ENCODE measurements at places on chromosomes 11 and 22.

- peak; percentile 46 for DNase-seq
Measured at GRCh38 chr11:75430714-75431532, 2.1 kb downstream of the KLHL35 start.

DNA sequence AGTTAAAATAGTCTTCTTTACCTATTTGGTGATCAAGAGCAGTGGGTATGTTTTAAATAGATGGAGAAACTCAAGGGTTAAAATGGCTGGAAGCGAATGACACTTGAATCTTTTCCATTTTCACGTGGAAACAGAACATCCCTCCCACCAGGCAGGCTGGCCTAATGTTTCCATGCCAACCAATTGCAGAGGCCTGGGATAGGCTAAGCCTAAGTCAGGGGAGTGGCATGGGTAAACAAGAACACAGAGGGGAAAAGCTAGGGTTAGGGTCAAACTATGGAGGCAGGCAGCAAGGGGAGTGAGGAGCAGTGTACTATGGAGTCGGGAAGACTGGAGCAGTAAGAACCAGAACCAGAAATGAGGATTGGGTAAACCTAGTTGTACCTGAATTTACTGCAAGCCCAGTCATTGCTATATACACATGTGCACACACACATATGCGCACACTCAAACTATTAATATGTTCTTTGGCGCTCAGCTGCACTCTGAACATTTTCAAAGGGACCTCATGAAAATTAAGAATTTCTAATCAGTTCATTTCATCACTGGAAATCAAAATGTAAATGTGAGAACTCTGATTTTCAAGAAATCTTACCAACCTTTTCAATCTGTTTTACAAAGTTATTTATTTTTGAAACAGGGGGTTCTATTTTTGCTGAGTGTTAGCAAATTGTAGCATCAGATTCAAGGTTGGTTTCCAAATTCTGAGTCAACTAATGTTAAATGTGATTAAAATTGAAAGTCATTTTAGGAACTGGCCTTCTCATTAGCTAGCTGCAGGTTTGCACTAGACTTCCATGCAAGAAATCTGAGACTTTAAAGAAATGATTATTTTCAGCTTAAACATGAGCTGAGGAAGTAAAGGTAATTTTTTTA is 327.0 kb upstream of the CCDC90B start:
- no peak for DNase-seq

GRCh38 chr11:114263513-114264170 is 32.6 kb upstream of the NNMT start:
- DNase-seq = no peak

DNA sequence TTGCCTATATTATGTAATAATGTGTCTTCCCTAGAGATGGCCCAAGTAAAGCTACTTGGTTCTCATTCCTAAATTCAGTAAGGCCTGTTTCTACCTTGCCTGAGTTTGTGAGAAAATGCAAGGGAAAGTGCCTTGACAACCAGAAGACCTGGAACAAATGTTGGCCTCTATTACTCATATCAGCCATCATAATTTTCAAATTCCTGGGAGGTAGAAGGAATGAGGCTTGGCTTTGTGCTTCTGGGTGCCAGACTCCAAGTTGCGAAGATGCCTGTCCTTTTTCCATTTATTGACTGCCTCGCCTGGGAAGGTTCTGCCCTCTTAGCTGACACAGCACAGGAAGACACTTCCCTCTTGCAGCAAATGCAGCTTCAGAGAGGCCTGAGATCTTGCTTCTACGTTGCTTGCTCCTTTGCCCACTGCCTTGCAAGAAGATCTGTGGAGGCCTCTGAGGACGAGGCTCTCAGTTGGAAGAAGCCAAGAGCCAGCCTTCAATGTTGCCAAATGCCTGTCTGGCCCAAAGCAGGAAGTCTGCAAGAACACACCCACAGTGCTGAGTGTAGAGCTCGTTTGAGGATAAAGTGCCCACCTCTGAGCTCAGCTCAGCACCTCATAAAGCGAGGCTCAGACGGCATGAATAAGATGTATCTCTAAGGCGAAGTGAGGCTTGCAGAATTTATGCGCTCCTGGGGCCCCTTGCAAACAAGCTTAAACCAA is 120.1 kb downstream of the GALNT18 start:
- no peak for DNase-seq

DNA sequence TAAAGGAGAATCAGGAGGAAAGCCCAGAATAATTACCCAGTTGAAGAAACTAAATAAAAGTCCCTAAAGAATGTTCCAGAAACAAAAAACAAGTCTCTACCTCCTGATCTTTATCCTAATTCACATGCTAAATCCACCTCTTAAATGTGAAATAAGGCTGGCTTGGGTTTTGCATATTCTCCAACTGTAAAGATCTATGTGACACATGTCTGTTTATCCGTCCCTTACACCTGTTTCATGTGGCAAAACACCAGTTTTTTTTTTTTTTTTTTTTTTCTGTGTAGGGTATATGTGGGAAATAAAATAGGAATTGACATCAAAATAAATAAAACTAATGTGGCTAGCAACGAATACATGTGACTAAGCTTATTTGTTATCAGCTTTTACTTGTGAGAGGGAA is 70.5 kb downstream of the NARS2 start:
- no peak for DNase-seq

DNA sequence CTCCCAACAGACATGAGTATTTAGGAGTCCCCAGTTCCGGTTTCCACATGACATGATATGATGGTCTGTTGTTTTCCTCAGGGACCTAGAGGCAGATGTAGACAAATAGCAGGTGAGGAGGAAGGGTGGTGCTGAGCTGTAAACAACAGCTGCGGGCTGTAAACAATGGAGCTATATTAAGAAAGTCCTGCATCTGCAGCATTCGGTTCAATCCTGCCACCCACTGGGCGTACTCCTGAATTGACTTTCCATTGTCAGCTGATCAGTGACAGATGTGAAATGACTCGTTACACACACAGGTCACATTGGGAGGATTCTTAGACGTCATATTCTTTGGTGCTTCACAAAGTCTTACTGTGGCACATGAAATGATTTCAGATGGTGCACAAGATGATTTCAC is 26.8 kb upstream of the RAG1 start:
- peak; percentile 65 for DNase-seq

GRCh38 chr11:131408025-131408640 is 37.7 kb downstream of the NTM start:
- no peak for DNase-seq
